CD4-positive, alpha-beta T cell treated with Interleukin-12 subunit alpha and Interleukin-12 subunit beta, for 1 hour (primary cell): ENCODE measurements at places on chromosomes 13 and 19.
A peak's percentile ranks its signal among the peaks of the same experiment; 100 is the strongest.

DNA sequence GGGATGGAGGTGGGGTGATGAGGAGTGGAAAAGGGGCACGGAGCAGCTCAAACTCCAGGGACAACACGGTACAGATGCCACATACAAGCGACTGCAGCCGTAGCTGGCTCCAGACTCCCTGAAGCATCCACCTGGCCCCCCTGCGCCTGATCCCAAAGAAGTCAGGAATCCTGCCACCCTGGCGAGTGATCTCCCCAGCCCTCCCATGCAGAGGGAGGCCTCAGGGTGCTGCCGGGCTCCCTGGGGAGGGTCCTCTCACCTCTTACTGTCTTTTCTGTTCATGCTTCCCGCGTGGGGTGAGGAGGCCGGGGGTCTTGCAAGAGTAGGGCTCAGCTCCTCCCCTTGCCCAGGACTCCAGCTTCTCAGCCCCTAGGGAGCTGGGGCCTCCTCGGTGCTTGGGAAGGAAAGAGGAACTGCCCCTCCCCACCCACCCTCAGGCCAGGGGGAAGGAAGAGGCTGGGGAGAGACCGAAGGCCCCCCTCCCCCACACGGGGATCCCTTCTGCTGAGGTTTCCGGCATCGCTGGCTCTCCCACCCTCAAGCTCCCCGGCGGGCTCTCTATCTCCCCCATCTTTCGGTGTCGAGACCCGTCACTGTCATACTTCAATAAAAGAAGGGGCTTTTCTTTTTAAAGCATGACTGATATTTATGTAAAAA, at the start of gene RASGRP4:
Gene RASGRP4, minus strand, starts transcription at position 410 of the 657 bp plus-strand sequence. Its CDS starts 128 bp downstream, at position 282.
- DNase-seq = peak; percentile 43

DNA sequence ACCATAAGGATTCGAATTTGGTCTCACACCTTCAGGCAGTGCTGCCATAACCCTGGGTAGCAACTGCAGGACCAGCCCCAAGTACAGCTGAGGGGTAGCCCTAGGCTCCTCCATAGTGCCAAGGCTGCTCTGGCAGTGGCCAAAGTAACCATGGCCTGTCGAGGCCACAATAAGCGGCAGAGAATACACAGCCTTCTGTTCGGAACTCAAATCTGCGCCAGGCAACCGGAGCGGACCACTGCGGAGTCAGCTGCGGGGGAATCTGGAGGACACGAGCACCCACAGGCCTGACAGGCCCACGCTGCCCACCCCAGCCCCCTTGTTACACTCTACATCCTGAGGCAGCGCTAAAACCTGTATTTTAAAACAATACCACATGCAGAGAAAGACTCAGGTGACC, 48.7 kb downstream of the CCDC70 start:
- no peak for DNase-seq

DNA sequence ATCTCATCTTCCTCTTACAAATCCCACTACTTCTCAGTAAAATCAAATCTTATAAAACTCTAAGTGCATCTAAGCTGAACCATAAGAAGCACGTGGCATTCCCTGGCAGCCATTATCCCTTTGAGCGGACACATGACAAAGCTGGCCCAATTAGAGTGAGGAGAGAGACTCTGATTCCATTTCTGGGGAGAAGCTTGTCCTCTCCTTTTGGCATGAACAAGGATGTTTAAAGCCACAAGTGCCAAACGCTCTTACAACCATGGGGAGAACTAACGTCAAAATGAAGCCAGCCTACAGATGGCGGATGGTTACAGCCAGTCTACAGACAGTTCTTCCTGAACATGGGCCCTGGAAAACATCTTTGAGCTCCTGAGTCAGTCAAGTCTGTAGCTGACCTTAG, 231.3 kb downstream of the LHFPL6 start:
- no peak for DNase-seq

GRCh38 chr19:45773384-45773783, 4.3 kb upstream of the SIX5 start:
- DNase-seq = no peak

DNA sequence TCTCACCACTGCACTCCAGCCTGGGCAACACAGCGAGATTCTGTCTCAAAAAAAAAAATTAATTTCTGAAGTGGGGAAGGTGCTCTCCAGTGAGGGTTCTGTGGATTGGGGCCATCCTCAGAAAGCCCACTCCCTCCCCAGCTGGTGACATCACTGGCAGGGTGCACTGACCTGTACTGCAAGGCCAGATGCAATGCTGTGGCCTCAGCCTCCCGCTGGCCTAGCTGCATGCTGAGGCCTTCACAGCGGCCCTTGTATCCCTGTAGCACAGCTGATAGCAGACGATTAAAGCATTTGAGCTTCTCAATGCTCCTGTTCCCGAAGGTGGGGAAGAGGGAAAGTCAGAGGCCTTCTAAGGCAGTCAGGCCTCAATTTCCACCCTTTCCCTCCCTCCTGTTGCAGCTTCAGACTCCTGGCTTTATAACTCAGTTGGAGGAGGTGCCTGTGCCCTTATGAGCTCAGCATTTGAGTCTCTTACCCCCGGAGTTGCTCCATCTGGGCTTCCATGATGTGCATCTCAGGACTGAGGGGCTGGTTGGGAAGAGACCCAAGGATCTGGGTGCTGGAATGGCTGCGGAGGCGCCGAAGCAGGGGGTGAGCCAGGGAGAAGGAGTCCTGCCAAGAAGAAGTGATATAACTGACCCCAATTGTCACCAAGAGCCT, 5.3 kb downstream of the USHBP1 start:
- DNase-seq = no peak

DNA sequence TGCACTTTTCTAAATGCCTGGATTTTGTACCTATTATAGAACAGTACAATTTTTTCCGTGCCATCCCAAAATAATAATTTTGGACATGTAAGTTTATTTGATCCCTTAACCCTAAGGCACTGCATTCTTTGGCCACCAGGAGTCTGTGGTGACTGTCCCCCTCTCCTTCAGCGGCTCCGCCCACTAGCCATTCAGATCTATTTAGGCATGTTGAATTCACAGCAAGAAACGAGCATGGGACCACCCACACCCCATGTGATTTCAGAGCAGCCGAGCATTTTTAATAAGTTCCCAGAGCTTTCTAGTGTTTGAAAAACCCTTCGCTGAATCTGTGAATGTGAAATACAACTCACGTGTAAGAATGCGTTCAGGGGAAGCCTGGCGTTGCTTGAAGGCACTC, 567.5 kb downstream of the MYO16 start:
- DNase-seq = no peak

DNA sequence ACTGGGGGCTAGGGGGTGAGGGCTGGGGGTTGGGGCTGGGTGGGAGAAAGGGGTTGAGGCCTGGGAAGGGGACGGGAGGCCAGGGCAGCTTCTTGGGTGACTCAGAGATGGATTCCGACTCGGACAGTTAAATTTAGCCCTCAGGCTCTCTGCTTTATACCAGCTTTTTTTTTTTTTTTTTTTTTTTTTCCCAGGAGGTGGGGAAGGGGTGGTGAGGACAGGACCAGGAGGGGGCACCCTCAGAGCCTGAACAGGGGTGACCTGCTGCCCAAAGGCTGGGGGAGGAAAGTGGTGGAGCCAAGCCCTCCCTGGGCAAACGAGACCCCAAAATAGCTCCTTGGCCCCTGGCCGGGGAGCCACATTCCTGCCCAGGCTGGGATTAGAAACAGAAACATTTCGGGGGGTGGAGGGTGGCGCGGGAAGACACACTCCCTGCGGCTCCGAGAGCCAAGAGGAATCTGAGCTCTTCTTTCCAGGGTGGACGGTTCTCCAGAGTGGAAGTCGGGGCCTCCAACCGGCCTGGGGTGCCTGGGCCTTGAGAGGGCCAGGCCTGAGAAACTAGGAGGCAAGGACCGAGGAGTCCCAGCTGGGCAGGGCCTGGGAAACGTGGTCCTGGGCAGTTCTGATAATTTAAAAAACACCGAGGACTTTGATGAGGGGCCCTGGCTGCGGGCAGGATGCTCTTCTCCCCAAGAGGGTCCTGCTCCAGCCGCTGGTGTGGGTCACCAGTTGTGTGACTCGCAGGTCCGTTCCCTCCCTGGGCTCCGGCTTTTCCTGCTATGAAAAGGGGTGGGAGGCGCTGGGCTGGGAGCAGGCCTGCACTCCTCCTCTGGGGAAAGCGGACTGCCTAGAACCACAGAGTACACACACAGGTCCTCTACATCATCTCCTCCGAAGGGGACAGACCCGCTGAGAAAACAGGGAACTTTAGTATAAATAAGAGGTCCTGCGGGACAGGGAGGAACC, 813 bp upstream of the DMPK start:
- DNase-seq = no peak

DNA sequence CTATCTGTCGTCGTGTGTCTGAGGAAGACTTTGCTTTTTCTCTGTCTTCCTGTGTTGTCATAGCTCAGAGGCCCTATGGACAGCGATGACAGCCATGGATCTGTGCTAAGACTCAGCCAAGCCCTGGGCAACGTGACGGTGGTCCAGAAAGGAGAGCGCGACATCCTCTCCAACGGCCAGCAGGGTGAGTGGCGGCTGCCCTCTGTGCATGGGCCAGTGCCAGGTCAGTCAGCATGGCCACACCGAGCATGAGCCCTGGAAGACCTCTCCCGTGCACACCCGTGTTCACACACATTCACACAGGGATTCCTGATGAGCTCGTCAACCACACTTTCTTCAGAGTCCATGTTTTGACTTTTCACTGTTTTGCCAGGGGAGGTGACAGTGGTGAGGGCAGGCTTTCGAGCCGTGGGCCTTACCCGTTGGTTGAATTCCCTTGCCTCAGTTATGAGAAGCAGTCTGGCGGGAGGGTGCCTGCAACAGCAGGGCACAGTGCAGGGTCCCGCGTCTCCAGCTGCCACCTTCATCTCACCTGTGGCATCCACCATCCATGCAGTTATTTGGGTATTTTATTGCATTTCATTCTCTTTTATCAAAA, 20.2 kb downstream of the NAXD start:
- DNase-seq = no peak

- DNase-seq = no peak
Observed at GRCh38 chr19:55131421-55131820, 14.0 kb upstream of the PPP1R12C start.

DNA sequence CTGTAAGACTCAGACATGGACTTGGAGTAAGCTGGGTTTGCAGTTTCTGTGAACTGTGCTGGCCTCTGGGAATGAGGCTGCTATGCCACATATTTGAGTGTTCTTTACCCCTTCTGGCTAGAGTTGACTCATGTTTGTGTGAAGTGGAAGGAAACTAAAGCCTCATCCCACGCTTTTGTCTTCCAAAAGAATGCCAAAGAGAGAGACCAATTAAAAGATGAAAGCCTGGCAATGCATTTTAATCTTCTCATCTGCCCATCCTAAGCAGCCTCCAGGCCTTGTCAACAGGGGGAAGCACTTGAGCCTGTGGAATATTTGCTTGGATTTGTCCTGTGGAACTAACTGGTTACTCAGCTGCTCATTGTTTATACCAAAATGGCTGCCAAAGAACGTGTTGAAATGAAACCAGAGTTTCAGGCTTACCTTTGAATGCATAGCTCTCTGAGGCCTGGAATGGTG, 49.1 kb downstream of the LMO7 start:
- no peak for DNase-seq

- no peak for DNase-seq
Observed at GRCh38 chr19:51145916-51146493, 3.9 kb downstream of the SIGLEC7 start.

GRCh38 chr19:56919308-56919995, 78.9 kb upstream of the PEG3 start:
- DNase-seq = no peak

- no peak for DNase-seq
Observed at GRCh38 chr13:114269281-114269770, 12.1 kb upstream of the UPF3A start.

DNA sequence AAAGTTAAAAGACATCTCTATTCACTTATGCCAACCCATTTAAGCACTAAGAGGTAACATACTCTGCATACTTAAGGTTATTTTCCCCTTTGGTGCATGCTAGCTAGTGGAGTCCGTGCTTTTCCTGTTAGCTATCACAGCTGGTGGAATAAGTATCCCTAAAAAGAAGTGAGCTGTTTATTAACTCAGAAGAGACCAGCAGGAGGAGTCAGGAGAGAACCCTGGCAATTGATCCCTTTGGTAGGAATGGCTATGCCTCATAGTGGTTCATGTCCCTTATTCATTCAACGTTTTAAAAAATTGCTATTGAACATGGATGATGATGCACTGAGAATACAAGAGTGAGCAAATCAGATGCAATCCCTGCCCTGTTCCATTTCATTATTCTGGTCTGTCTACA, 12.4 kb upstream of the NEK5 start:
- DNase-seq = no peak

DNA sequence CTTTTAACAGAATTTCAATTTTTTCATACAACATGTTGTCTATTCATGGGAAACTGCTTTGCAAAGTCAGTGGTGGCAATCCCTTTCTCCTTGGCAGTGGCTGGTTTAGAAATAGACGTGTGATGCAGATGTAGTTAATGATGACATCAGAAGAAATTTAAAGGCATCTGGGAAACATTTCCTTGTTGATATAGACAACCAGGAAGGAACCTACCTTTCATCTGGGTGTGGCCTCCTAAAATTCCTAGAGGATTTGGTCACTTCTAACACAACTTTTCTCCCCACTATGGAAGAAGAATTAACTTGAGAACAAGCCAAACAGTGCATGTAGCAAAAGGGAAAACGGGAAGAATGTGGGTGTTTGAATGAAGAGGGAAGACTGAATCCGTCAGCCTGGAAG, 102.8 kb downstream of the EFNB2 start:
- DNase-seq = no peak

DNA sequence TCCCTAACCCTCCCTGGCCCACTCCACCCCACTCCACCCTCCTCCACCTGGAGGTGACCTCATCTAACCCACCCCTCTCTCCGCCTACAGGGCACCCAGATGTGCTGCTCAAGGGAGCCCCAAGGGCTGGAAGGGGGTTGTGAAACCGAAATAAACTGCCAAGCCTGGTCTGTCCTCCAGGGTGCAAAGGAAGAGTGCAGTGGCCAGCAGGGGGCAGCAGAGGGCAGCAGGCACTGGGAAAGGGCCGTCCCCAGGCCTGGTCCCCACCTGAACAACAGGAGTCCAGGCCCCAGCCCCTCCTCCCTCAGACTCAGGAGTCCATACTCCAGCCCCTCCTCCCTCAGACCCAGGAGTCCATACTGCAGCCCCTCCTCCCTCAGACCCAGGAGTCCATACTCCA, 8.4 kb upstream of the BCAM start:
- DNase-seq = peak; percentile 79

GRCh38 chr19:49985871-49986270, 24.9 kb upstream of the SIGLEC11 start:
- no peak for DNase-seq

DNA sequence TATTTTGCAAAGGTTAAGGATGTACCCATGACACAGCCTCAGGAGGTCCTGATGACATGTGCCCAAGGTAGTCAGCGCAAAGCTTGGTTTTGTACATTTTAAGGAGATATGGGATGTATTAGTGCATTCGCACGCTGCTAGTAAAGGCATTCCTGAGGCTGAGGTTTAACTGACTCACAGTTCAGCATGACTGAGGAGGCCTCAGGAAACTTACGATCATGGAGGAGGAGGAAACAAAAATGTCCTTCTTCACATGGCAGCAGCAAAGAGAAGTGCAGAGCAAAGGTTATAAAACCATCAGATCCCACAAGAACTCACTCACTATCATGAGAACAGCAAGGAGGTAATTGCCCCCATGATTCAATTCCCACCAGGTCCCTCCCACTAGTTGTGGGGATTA, 1017.4 kb downstream of the EFNB2 start:
- DNase-seq = no peak

GRCh38 chr13:74850893-74851292, 631.1 kb downstream of the TBC1D4 start:
- no peak for DNase-seq
